ENCODE measurements at places on chromosomes 1 and 21.

GRCh38 chr1:6162773-6163172, 17.3 kb downstream of the CHD5 start:
- ATAC-seq: no peak

DNA sequence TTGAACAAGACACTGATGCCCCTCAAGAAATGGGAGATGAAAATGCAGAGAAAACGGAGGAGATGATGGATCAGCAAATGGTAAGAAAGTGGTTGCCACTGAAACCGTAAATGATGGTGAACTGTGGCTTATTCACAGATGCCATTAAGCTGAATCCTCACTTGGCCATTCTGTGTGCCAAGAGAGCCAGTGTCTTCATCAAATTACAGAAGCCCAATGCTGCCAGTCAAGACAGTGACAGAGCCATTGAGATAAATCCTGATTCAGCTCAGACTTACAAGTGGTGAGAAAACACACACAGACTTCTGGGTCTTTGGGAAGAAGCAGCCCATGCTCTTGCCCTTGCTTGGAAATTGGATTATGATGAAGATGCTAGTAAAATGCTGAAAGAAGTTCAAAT, 52.5 kb downstream of the NBPF6 start:
- ATAC-seq: no peak

- ATAC-seq: no peak
These were observed 43.8 kb downstream of the CCN1 start for GRCh38 chr1:85624361-85624760.

GRCh38 chr1:74587888-74588287, 75.5 kb upstream of the LRRC53 start:
- no peak for ATAC-seq

GRCh38 chr1:61978796-61979195, 215.9 kb upstream of the L1TD1 start:
- ATAC-seq: peak; percentile 91

DNA sequence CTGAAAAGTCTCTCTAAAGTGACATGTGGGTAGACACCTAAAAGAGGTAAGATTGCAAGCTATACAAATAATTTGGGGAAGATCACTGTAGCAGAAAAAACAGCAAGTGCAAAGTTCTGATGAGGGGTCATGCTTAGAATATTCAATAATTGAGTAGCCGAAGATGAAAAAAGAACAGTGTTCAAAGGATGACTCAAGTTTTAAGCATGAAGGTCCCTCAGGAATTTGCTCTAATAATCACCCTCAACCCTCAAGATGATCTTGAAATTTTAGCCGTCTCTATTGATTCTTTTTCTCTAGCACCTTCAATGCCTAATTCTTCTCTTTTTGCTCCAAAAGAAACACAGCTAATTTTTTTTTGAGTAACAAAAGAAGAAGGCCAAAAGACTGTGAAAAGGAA, 190.6 kb upstream of the ZNHIT6 start:
- no peak for ATAC-seq

DNA sequence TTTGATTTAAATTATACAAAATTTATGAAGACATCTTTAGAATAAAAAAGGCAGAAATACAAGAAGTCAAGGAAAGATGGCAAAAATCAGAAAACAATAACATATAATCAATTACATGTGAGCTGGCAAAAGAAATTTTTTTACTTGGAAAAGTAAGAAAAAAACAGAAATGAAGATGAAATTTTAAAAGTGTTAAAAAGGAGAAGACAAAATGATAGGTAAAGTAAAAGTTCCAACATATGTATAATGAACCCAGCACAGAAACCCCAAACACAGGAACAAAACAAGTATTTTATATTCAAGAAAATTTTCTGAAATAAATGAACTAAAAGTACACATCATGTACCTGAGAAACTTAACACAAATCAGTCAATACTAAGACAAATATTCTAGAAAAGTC, 63.4 kb downstream of the USP1 start:
- ATAC-seq: no peak

DNA sequence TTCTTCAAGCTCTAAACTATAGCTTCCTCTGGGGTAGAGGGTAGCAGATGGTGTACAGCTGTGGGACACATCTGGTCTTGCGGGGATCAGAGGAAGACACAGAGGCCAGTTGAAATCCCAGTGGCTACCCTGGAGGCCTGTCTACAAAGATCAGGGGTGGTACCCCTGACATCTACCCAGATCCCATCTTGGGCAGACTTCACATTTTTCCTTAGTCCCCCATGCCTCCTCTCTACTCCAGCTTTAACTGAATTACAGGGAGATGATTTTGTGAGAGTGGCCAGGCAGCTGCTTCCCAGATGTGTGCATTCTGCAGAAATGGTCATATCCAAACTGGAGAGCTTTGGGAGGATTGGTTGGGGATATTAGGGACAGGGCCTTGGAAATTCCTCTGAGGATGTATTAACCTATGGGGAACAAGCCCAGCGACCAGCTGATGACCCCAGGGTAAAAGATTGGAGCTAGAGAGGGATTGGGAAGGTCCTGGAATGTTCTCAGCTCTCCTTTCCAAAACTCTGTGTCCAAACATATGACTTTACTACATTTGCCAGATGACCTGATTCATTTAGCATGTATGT, 9.6 kb upstream of the CD34 start:
- peak; percentile 3 for ATAC-seq

DNA sequence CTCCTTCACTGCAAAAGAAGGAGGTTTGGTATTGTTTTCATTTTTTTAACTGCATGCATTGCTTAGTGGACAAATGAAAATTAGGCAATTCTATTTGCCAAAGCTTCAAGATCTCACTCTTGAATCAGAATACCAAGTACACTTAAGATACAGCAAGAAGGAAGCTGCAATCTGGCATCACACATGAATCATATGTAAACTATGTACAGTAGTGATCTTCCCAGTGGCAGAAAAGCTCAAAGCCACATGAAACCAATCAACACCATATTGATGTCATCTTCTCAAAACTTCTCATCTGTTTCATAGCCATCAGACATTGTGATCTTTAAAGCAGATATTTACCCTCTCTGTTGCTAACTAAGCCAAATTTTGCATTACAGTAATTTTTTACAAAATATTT, 550.1 kb downstream of the LTN1 start:
- peak; percentile 89 for ATAC-seq

Measured in motor neuron (in vitro differentiated cells).